ENCODE measurements at places on chromosomes 6 and 20.

DNA sequence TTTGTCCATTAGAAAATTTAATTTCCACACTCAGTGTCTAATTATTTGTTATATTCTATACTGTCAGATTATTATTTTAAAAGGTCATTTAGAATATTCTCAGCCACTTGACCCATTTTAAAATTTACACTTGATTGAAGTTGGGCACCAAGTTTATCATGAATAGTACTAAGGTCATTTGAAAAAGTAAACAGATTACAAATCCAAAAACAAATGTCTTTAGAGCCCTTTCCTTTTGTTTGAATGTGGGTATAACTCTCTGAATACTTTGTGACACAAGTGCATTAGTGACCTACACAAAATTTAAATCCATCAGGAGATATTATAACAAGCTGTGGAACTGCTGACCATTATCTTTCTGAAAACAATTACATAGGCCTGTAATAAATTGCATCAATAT, 11.3 kb downstream of the HIVEP2 start:
- DNase-seq: no peak

- peak; percentile 69 for DNase-seq
Measured at GRCh38 chr6:4896401-4896800, 107.4 kb downstream of the RPP40 start.

GRCh38 chr6:29294499-29294914, 7.0 kb upstream of the OR14J1 start:
- no peak for DNase-seq

DNA sequence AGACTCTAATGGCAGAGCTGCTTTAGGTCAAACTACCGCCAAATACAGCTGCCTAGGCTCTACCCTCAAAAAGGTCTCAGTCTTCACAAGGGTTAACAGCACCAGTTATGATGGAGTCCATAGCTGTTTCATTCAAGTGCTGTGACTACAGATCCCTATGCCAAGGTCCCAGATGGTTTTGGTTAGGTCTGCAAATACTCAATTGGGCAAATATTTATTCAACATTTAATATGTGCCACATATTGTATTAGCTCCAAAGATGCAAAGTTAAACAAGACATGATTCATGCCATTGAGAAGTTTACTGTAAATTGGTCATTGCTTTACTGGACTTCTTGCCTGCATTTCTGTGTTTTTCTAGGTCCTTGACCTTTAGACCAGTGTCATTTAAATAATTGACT, 55.8 kb upstream of the TFAP2D start:
- DNase-seq: no peak

DNA sequence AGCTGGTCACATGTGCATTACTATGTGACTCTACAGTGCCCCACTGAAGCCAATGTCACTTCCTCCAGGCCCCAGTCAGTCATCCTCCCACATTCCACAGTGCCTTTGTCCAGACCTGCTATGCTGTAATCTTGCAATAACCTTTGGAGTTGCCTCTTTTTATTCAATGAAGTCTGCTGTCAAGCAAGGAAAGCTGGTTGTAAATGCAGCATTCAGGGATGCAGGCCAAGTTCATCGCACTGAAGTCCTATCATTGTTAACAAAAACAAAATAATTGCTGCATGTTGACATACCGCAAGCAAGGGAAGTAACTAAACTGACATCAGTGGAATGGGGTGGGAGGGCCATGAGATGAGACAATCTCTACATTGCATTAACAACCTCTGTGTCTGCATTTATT, 131.2 kb upstream of the CDYL start:
- DNase-seq: peak; percentile 83

GRCh38 chr6:74415056-74415455, 719.1 kb downstream of the CD109 start:
- no peak for DNase-seq

GRCh38 chr6:109466212-109466923, 10.8 kb upstream of the MICAL1 start:
- DNase-seq: peak; percentile 7

GRCh38 chr6:148738946-148739821, 7.6 kb upstream of the UST start:
- no peak for DNase-seq

GRCh38 chr6:68911334-68911733, 276.3 kb downstream of the ADGRB3 start:
- DNase-seq: no peak

- peak; percentile 87 for DNase-seq
Measured at GRCh38 chr6:39835821-39836295, 43.7 kb downstream of the DAAM2 start.

- DNase-seq: peak; percentile 12
Measured at GRCh38 chr6:39077882-39078594, 29.5 kb downstream of the GLP1R start.

DNA sequence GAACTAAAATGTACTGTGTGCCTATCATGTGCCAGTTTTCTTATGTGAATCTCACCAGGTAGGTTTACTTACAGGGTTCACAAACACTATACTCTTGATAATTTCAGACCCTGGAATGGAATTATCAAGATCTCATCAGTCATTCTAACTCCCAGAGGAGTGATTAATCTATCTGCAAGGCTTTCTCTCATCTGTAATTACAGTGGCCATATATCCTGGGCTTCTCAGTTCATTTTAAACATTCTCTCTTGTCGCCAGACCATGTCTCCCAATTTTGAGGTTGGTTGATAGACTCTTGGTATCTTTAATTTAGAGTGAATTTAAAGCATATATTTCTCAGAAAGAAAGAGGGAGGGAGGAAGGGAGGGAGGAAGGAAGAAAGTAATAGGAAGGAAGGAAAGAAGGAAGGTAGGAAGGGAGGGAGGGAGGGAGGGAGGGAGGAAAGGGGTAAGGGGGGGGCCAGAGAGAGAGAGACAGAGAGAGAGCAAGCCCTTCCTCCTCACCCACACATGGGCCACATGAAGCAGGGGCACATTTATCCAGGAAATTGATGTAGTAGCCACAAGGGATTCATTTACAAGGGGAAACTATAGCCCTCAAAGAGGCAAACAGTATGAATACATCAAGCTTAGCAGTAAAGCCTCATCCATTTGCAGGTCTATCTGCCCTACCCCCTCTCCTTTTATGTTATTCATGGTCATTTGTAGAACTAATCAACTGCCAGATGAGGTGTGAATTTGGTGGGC, 25.8 kb upstream of the NRSN1 start:
- no peak for DNase-seq

DNA sequence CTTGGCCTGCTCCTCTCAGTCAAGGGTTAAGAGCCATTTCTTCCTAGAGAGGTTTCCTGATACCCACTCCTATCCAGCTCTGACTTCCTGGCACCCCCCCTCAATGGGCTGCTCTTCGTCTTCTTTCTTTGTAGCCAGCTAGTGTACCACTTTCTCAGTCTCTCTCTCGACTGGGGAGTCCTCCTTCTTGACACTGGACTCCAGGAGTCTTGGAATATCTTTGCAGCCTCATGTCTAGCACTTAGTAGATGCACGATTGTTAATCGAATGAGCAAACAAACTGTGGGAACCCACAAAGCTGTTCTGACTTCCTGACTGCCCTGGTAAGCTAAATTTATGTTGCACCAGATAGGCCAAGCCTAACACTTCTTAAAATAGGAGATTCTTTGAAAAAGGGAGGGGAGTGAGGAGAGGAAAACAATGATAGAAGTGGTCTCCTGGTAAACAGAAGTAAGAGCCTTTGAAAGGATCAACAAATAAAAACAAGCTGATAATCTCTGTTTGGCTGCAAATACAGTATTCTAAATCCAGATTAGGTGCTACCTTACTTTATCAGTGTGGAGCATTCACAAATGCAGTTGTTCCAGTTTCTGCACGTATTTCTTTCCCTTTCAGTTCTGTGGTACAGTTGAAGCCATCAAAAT, 160.1 kb upstream of the CITED2 start:
- DNase-seq: peak; percentile 55

DNA sequence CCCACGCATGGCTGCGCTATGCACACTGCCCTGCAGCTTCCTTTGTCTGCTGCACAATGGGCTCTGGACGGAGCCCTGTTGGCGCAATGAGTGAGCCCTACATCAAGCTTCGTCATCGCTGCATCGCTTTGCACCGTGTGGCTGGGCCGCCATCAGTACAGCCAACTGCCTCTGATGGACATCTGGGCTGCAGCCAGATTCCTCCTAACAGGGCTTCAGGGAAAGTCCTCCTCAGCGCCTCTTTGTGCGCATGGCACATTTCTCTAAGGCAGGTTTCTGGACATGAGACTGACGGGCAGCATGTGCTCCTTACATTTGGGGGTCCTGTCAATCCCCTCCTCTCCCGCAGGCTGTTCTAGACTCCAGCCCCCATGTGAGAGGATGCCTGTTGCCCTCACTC, 29.7 kb upstream of the ANGPT4 start:
- DNase-seq: no peak

GRCh38 chr6:139882234-139882633, 507.8 kb upstream of the CITED2 start:
- DNase-seq: peak; percentile 55

Data from islet precursor cell (in vitro differentiated cells).